ENCODE measurements at places on chromosomes 3 and 15. TPM values are rescaled to one million over a fixed set of nuclear protein-coding genes. Genes with fewer than 3 reads are reported as not detected.
A peak's percentile ranks its signal among the peaks of the same experiment; 100 is the strongest.

TRPC1 gene
- total RNA-seq: 6.1 TPM

CKMT1B gene
- total RNA-seq: 24.4 TPM

RBSN gene
- 18.4 TPM for total RNA-seq

NMB gene
- total RNA-seq: 9.8 TPM

ANXA2 gene
- total RNA-seq: 1,298 TPM

SCAANT1 gene
- not detected for total RNA-seq

AGBL1 gene
- not detected for total RNA-seq

PCCB gene
- 48.9 TPM for total RNA-seq

- H3K27ac ChIP-seq: no peak overlapping the region
- no peaks in the 10 kb centered on the region for H3K27me3 ChIP-seq
- no peaks in the 10 kb centered on the region for H3K36me3 ChIP-seq
These were observed 135.5 kb upstream of the SMAD3 start for GRCh38 chr15:66929843-66930402.

DNA sequence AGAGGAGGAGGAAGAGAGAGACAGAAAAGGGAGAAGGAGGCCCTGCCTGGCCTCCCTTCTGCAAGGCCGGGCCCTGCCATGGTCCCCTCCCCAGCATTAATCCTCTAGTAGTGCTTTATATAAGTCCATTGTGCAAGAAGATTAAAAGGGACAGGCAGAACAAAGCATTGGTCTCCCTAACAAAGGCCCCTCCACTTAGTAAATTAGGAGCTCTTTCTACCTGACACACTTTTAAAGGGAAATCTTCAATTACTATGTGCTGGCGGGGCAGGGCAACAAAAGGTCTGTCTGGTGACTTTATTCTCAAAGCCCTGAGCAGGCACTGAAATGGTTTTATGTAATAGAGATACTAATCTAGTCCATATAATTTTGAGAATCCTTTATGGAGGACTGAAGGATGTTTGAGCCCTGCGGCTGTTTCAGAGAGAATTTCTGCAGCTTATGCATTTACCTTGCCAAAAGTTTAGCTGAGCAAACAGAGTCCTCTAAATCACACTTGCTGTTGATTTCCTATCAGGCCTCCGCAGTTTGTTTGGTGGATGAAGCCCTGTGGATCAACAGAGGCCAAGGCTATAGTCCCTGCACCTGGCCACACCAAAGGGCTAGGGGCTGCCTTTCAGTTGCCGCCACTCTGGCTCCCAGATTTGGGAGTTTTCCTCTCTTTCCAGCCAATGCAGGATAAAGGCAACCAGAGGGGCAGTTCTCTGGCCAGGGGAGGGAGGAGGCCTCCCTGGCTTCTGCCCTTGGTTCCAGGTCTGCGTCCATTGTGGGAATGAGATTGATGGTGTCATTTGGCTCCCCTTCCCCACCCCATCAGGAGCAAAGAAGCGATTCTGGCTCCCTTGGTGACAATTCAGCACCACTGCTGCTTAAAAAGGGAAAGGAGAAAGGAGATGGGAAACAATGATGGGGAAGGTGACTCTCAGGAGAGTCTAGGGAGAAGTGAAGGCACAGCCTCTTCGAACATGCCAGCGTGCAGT, 148.0 kb downstream of the MEGF11 start:
- no peaks in the 10 kb centered on the region for H3K36me3 ChIP-seq
- peaks cover 7% of the 10 kb centered on the region for H3K27me3 ChIP-seq
- no peaks in the 10 kb centered on the region for H3K4me1 ChIP-seq
- DNase-seq: no peak

DNA sequence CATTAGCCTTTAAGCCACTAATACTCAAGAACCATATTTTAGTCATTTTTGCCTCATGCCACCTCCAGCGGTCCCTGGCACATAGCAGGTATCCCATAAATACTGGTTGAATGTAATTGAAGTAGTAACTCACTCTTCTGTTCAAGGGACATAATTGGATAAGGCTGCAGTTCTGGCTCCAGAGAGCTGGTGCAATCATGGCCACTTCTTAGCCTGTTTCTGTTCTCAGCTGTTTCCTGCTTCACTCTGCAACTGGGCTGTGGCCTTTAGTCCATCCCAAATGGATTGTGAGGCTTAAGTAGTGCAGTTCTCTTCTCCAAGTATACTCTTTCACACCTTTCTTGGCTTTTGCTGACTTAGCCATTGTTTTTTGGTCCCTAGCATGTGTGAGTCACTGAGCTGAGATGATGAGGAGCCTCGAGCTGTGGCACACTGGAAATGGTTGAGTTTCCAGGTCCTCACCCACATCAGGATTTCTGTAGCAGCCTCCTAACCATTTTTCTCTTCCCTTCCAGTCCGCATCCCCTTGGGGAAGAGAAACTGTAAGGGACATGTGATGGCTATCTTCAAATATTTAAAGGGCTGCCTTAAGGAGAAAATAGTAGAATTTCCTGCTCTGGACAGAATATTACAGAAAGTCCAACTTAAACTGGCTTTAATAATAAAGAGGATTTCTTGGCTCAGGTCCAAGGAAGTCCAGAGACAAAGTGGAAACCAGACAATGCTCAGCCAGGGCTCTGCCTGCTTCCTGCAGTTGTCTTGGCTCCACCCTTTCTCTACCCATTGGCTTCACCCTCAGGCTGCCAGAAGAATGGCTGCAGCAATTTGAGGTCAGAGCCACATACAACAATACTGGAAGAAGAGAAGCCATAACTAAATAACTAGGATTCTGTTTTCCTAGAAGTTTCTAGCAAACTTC, 305.4 kb upstream of the ROPN1 start:
- no peak overlapping the region for H3K27ac ChIP-seq
- no peaks in the 10 kb centered on the region for H3K36me3 ChIP-seq
- peaks cover 96% of the 10 kb centered on the region for H3K27me3 ChIP-seq
- H3K4me3 ChIP-seq: no peak overlapping the region
- no peaks in the 10 kb centered on the region for H3K4me1 ChIP-seq

GRCh38 chr15:55823191-55823670, 80.3 kb upstream of the PRTG start:
- no peaks in the 10 kb centered on the region for H3K36me3 ChIP-seq
- H3K4me1 ChIP-seq: no peaks in the 10 kb centered on the region
- no peak overlapping the region for H3K27ac ChIP-seq
- no peaks in the 10 kb centered on the region for H3K27me3 ChIP-seq
- H3K4me3 ChIP-seq: no peak overlapping the region

- no peaks in the 10 kb centered on the region for H3K4me1 ChIP-seq
- no peaks in the 10 kb centered on the region for H3K36me3 ChIP-seq
These were observed 5.2 kb downstream of the SST start for GRCh38 chr3:187665010-187665409.

DNA sequence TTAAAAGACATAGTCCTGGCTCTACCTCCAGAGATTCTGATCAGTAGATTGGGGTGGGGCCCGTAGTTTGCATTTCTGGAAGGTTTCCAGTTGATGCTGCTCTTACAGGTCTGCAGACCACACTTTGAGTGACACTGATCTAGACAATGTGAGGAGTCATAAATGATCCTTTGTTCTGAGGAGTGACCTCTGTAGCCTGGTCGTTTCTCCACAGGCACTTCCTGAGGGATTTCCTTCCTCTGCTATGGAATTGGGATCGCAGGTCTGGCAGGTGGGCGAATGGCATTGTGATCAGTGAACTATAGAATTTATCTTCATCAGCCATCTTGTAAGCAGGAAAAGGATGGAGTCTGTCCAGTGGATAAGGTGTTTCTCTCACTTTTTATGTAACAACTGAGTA, 5.5 kb downstream of the GFM1 start:
- H3K4me1 ChIP-seq: peaks cover 21% of the 10 kb centered on the region
- H3K36me3 ChIP-seq: peaks cover 30% of the 10 kb centered on the region
- no peak overlapping the region for H3K4me3 ChIP-seq
- no peak for DNase-seq

GRCh38 chr15:85094685-85095084, 113.0 kb downstream of the PDE8A start:
- DNase-seq: no peak
- H3K27ac ChIP-seq: no peak overlapping the region
- no peaks in the 10 kb centered on the region for H3K4me1 ChIP-seq
- H3K4me3 ChIP-seq: no peak overlapping the region
- no peaks in the 10 kb centered on the region for H3K27me3 ChIP-seq

GRCh38 chr15:58182460-58183163, 44.4 kb downstream of the AQP9 start:
- no peak overlapping the region for H3K4me3 ChIP-seq
- peaks cover 5% of the 10 kb centered on the region for H3K27me3 ChIP-seq
- H3K36me3 ChIP-seq: no peaks in the 10 kb centered on the region
- H3K27ac ChIP-seq: no peak overlapping the region
- H3K4me1 ChIP-seq: no peaks in the 10 kb centered on the region
- DNase-seq: peak; percentile 48

- no peak for DNase-seq
- peaks cover 31% of the 10 kb centered on the region for H3K27me3 ChIP-seq
- no peaks in the 10 kb centered on the region for H3K4me1 ChIP-seq
These were observed 92.8 kb downstream of the SV2B start for GRCh38 chr15:91192690-91193377.

DNA sequence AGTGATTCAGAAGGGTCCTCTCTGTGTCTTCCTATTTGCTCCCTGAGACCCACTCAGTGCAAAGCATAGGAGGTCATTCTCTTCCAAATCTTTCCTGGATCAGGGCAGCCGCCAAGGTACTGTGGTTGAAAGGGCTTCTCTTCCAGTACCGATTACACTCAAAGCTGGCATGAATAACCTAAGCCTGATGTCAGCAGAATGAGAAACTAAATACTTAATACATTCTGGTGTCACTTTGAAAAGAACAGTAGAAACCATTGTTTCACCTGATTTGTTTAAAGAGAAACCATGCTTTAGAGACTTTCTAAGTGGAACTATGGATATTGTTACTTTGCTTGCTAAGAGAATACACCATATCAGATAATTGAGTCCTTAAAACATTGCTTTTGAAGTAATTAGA, 50.2 kb downstream of the PDHB start:
- no peak overlapping the region for H3K27ac ChIP-seq
- H3K36me3 ChIP-seq: no peaks in the 10 kb centered on the region
- no peak for DNase-seq
- H3K4me3 ChIP-seq: no peak overlapping the region

GRCh38 chr3:11507719-11508118, 136.0 kb downstream of the VGLL4 start:
- H3K27me3 ChIP-seq: no peaks in the 10 kb centered on the region
- H3K4me1 ChIP-seq: peaks cover 20% of the 10 kb centered on the region
- H3K27ac ChIP-seq: no peak overlapping the region
- H3K4me3 ChIP-seq: no peak overlapping the region
- H3K36me3 ChIP-seq: no peaks in the 10 kb centered on the region

- H3K27ac ChIP-seq: no peak overlapping the region
- DNase-seq: no peak
- H3K36me3 ChIP-seq: no peaks in the 10 kb centered on the region
- peaks cover 23% of the 10 kb centered on the region for H3K4me1 ChIP-seq
- no peaks in the 10 kb centered on the region for H3K27me3 ChIP-seq
- no peak overlapping the region for H3K4me3 ChIP-seq
These were observed 103.8 kb upstream of the UBE2E1 start for GRCh38 chr3:23701716-23702597.

- no peak overlapping the region for H3K27ac ChIP-seq
- no peaks in the 10 kb centered on the region for H3K36me3 ChIP-seq
- peaks cover 5% of the 10 kb centered on the region for H3K4me1 ChIP-seq
- H3K27me3 ChIP-seq: no peaks in the 10 kb centered on the region
- no peak for DNase-seq
- H3K4me3 ChIP-seq: no peak overlapping the region
These were observed 440 bp downstream of the PRTG start for GRCh38 chr15:55742498-55742926.

DNA sequence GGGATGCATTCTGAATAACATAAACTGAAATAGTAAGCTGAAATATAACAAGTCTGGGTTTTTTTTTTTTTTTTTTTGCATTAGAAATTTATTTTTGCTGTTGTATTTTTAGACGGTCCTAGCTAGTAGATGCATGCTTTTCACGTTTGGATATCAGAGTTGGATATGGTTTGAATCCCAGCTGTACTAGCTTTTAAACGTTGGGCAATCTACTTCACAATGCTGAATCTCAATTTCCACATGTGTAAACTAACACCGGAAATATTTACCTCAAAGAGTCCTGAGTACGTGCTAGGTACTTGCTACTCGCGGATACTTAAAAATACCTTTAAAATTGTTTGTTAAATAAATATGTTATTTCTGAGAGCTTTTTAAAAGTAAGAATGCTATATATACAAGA, 139.8 kb downstream of the BBX start:
- H3K36me3 ChIP-seq: no peaks in the 10 kb centered on the region
- DNase-seq: no peak
- H3K27ac ChIP-seq: no peak overlapping the region
- no peak overlapping the region for H3K4me3 ChIP-seq

- peak overlapping the region; percentile 86 for H3K27ac ChIP-seq
- H3K4me1 ChIP-seq: peaks cover 40% of the 10 kb centered on the region
- H3K27me3 ChIP-seq: no peaks in the 10 kb centered on the region
These were observed 2.0 kb upstream of the TBL1XR1 start for GRCh38 chr3:177199206-177199760.

GRCh38 chr15:101811902-101812301, at the start of gene OR4F15:
Gene OR4F15, plus strand, starts transcription at chr15:101812202. Its CDS starts 5,985 bp downstream, at chr15:101818187.
- DNase-seq: no peak
- no peaks in the 10 kb centered on the region for H3K36me3 ChIP-seq
- H3K4me1 ChIP-seq: no peaks in the 10 kb centered on the region
- no peak within 1 kb of the TSS for H3K27ac ChIP-seq

GRCh38 chr3:115148142-115148790, 1.2 kb upstream of the ZBTB20 start:
- no peak for DNase-seq
- no peaks in the 10 kb centered on the region for H3K36me3 ChIP-seq
- H3K4me1 ChIP-seq: peaks cover 9% of the 10 kb centered on the region
- H3K27me3 ChIP-seq: no peaks in the 10 kb centered on the region
- peak overlapping the region; percentile 71 for H3K27ac ChIP-seq
- H3K4me3 ChIP-seq: peak overlapping the region; percentile 65

DNA sequence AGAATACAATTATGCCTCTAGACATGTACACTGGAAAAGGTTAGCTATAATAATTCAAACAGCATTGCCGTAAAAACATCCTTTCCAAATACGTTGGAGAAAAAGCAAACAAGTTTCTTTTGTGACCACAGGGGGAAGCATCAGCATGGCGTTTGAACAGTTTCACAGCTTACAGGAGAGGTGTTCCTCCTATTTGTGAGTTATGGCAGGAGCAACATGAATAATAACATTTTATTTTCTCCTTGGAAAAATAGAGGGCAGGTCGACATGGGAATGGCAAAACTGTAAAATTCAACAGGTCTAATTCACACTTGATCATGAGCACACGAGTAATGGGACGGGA, 39.7 kb upstream of the GADL1 start:
- no peak overlapping the region for H3K27ac ChIP-seq
- H3K27me3 ChIP-seq: no peaks in the 10 kb centered on the region
- H3K4me1 ChIP-seq: no peaks in the 10 kb centered on the region
- peak; percentile 40 for DNase-seq
- H3K4me3 ChIP-seq: no peak overlapping the region

DNA sequence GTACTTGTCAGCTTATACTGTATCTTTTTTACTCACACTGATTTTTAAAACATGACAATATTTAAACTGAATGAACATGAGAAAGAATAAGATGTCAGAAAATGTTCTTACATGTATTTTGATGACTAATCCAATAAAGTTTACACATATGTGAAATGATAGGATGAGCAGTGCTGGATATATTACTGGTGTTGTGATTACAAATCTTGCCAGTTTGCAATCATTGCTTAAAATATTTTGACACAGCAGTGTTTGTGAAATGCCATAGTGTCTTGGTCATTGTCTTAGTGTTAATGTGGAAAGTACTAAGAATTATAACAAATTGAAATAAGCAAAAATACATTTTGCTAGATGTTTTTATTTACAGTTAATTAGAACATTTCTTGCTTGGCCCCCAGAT, 118.7 kb upstream of the MLF1 start:
- H3K36me3 ChIP-seq: no peaks in the 10 kb centered on the region
- H3K4me3 ChIP-seq: no peak overlapping the region
- no peak overlapping the region for H3K27ac ChIP-seq
- no peaks in the 10 kb centered on the region for H3K27me3 ChIP-seq
- 0 out of 2 replicates have a peak, but pooled peaks cover 3% of the 10 kb centered on the region for H3K4me1 ChIP-seq

- no peaks in the 10 kb centered on the region for H3K27me3 ChIP-seq
- H3K4me3 ChIP-seq: no peak overlapping the region
- no peak overlapping the region for H3K27ac ChIP-seq
- DNase-seq: no peak
These were observed 30.7 kb downstream of the CHD2 start for GRCh38 chr15:92930776-92931175.
